Activated CD4-positive, alpha-beta memory T cell treated with anti-CD3 and anti-CD28 coated beads for 36 hours (primary cell): ENCODE measurements at places on chromosomes 13 and 19. TPM values are rescaled to one million over a fixed set of nuclear protein-coding genes. Genes with fewer than 3 reads are reported as not detected.

The CTXN1 gene
- 0.29 TPM for total RNA-seq

The PRODH2 gene
- total RNA-seq, result not detected

The PSG7 gene
- not detected for total RNA-seq

The CLEC17A gene
- 0.85 TPM for total RNA-seq

The ZNF625 gene
- 2.5 TPM for total RNA-seq

- DNase-seq, result no peak
- H3K4me1 ChIP-seq, result no peaks in the 10 kb centered on the region
- no peak overlapping the region for H3K27ac ChIP-seq
- H3K36me3 ChIP-seq, result no peaks in the 10 kb centered on the region
- H3K27me3 ChIP-seq, result no peaks in the 10 kb centered on the region
Observed at GRCh38 chr13:84400706-84401105, 518.4 kb upstream of the SLITRK1 start.

- H3K4me1 ChIP-seq, result peaks cover 29% of the 10 kb centered on the region
- peak; percentile 61 for DNase-seq
- H3K4me3 ChIP-seq, result peak overlapping the region; percentile 84
- H3K36me3 ChIP-seq, result peaks cover 6% of the 10 kb centered on the region
Observed at GRCh38 chr19:1651568-1652291, 685 bp downstream of the TCF3 start.

GRCh38 chr19:8161135-8161646 is 11.8 kb upstream of the FBN3 start:
- H3K27me3 ChIP-seq, result peaks cover 6% of the 10 kb centered on the region
- H3K4me1 ChIP-seq, result peaks cover 4% of the 10 kb centered on the region
- DNase-seq, result peak; percentile 57
- no peaks in the 10 kb centered on the region for H3K36me3 ChIP-seq
- H3K27ac ChIP-seq, result no peak overlapping the region

DNA sequence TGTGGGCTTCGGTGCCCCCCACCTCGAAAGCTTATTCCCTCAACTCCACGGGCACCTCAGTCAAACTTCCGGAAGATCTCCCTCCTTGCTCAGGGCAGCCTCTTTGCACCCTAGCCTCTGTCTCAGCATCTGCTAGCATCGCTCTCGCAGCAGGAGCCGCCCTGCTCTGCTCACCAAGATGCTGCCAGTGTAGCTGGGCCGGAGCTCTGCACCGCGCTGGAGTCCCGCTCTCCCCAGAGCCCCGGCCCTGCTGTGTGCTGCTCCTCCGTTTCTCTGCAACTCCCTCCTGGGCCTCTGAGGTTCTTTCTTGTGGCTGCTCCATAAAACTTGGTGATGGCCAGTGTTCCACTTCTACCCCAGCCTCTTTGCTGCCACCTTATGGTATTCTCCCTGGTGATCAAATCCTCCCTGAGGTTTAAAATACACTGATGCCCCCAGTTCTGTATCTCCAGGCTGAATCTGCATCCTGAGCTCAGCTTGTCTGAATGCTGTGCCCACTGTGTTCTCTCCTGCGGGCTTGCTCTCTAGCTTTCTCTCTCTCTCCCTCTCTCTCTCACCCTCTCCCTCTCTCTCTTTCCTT is 198.0 kb downstream of the UQCRFS1 start:
- H3K27me3 ChIP-seq, result peaks cover 2% of the 10 kb centered on the region
- H3K4me3 ChIP-seq, result no peak overlapping the region
- no peak overlapping the region for H3K27ac ChIP-seq
- H3K36me3 ChIP-seq, result no peaks in the 10 kb centered on the region

- no peak overlapping the region for H3K27ac ChIP-seq
- H3K36me3 ChIP-seq, result peaks cover 47% of the 10 kb centered on the region
- DNase-seq, result peak; percentile 46
Observed at GRCh38 chr19:38596057-38596981, 21.4 kb downstream of the MAP4K1 start.

- no peak overlapping the region for H3K4me3 ChIP-seq
- no peaks in the 10 kb centered on the region for H3K36me3 ChIP-seq
- peaks cover 18% of the 10 kb centered on the region for H3K27me3 ChIP-seq
- no peak overlapping the region for H3K27ac ChIP-seq
- peaks cover 24% of the 10 kb centered on the region for H3K4me1 ChIP-seq
Observed at GRCh38 chr19:6608940-6609339, 18.0 kb upstream of the CD70 start.

GRCh38 chr19:11699931-11700794 is 38.6 kb downstream of the ZNF823 start:
- H3K27me3 ChIP-seq, result peaks cover 9% of the 10 kb centered on the region
- no peak overlapping the region for H3K27ac ChIP-seq
- no peak for DNase-seq
- peaks cover 2% of the 10 kb centered on the region for H3K4me1 ChIP-seq

DNA sequence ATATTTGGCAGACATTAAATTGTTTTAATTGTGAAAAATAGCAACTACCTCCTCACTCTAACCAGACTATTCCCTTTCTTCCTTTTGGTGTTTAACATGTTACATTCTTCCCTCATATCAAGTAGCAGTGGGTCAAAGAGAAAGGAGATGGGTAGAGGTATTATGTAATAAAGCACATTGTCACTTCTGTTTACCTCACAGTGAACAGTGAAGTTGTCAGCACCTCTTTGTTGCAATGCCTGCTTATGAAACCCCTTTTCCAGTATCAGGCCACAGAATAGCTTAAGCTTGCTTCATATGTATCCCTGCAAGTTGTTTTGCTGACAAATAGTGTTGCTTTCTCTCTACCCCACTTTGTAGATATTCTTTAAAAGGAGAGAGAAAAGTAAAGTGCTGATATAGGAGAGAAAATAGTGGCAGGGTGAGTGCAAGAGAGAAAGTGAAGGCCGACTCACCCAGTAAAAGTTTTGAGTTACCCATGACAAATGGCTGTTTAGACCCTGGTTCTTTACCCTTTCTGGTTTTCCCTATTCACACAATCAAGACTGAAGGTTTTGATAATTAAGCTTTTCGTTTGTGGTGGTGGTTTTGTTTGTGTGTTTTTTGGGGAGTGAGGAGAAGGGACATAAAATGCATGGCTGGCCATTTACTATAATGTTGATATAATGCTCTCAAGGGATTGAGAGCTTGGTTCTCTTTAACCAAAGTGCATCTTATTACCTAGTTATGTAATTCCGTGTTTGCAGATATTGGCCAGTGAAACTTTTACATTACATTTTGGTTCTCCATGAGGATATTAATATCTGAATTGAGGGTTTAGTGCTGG is 3.7 kb downstream of the ITM2B start:
- no peak for DNase-seq
- no peak overlapping the region for H3K27ac ChIP-seq
- H3K27me3 ChIP-seq, result no peaks in the 10 kb centered on the region
- peaks cover 2% of the 10 kb centered on the region for H3K36me3 ChIP-seq

- H3K27ac ChIP-seq, result peak overlapping the region; percentile 87
- peaks cover 37% of the 10 kb centered on the region for H3K4me1 ChIP-seq
- no peaks in the 10 kb centered on the region for H3K27me3 ChIP-seq
- H3K4me3 ChIP-seq, result no peak overlapping the region
- no peaks in the 10 kb centered on the region for H3K36me3 ChIP-seq
Observed at GRCh38 chr19:42424345-42424707, 2.9 kb downstream of the LIPE start.

DNA sequence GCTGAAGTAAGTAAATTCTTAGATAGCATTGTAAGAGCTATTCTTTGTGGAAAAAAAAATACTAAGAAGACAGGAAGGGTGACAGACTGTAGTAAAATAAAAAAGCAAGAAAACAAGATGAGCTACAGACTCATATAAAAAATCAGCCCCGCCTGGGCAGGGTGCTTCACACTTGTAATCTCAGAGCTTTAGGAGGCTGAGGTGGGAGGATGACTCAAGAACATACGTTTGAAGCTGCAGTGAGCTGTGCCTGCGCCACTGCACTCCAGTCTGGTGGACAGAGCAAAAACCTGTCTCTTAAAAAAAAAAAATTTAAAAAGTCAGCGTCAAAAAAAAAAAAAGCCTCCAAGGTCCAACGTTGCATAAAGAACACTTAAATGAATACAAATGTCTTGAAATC is 102.1 kb downstream of the VWA8 start:
- peaks cover 24% of the 10 kb centered on the region for H3K36me3 ChIP-seq
- no peak overlapping the region for H3K4me3 ChIP-seq
- no peak overlapping the region for H3K27ac ChIP-seq
- H3K4me1 ChIP-seq, result no peaks in the 10 kb centered on the region
- no peak for DNase-seq

DNA sequence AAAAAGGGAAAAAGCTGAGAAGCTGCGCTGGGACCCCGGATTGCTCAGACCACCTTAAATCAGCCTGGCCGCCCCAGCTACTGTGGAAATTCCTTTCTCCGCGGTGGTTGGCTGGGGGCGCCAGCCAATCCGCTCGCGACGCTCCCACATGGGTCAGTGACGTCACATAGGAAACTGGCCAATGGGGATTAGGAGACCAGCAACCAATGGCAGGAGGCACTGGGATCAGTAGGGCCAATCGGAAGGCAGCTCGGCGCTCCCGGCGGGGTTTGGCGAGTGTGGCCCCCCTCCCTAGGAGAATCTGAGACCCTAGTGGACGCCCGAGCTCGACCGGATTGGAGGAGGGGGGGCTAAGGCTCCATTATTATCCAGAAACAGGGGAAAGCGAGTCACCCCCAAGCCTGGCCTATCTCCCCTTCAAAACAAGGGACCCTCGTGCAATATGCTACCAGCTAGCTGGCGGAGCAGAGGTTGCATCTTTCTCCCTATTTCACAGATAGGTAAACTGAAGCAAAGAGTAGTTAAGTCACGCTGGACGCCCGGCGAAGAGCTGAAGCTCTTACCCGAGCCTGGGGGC is 6.5 kb upstream of the TLE2 start:
- H3K36me3 ChIP-seq, result no peaks in the 10 kb centered on the region
- H3K27ac ChIP-seq, result peak overlapping the region; percentile 92
- peak overlapping the region; percentile 86 for H3K4me3 ChIP-seq
- peak; percentile 97 for DNase-seq

- no peak for DNase-seq
- H3K36me3 ChIP-seq, result peaks cover 17% of the 10 kb centered on the region
- no peak overlapping the region for H3K27ac ChIP-seq
- no peak overlapping the region for H3K4me3 ChIP-seq
- H3K4me1 ChIP-seq, result peaks cover 67% of the 10 kb centered on the region
Observed at GRCh38 chr19:38661996-38662395, 14.5 kb downstream of the ACTN4 start.

DNA sequence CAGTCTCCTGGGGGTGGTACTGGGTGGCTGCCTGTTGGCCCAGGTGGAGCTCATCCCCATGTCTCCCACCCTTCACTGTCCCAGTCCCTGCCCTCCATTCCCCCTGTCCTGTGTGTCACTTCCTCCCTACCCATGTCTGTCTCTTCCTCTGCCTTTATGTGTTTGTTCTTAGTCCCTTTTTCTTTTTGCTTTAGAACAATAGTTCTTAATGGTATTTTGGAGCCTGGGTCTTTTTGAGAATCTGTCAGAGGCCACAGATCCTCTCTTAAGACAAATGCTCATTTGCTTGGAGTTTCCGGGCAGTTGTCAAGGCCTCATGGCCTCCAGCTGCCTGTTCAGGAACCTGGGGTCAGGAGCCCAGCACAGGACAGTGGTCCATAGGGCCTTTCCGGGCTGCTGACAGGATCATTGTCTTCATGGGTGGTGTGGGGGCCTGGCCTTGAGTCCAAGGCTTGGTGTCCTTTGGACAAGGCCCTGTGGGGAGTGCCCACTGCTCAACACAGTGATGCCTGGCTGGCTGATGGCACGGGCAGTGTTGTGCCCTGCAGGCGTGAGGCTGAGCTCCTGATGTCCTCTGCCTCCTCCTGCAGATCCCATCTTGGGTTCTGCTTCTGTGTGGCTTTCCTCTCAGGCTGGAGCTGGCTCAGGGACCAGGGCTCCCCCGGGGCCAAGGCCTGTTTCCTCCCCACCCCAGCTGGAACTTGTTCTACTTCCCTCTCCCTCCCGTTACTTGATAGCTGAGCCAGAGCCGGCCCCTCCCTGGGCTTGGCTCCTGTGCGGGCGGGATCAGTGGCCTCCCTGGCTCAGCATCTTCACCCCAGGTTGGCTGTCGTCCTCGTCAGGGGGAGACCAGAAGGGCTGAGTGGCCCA is 3.5 kb downstream of the EGLN2 start:
- peak overlapping the region; percentile 76 for H3K4me3 ChIP-seq
- peaks cover 86% of the 10 kb centered on the region for H3K4me1 ChIP-seq
- DNase-seq, result no peak
- H3K27ac ChIP-seq, result peak overlapping the region; percentile 89

DNA sequence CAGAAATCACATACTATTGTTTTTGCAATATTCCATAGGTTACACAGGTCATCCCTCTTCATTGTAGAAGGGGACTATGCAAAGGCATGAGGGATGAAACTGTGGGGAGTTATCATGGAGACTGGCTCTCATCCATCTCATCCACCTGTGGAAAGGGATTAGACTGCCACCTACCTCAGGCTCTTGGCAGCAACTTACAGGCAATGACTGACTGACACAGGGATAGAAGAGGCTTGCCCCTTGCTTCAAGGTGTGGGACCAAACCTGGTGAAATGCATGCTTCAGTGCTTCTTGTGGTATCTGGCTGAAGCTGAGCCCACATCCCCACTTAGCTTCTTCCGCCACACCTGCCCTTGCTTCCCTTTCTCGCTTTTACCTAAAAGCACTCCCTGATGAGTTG is 341.3 kb downstream of the GPC5 start:
- DNase-seq, result no peak
- no peaks in the 10 kb centered on the region for H3K4me1 ChIP-seq
- H3K36me3 ChIP-seq, result no peaks in the 10 kb centered on the region
- H3K4me3 ChIP-seq, result no peak overlapping the region
- no peaks in the 10 kb centered on the region for H3K27me3 ChIP-seq

GRCh38 chr13:40488869-40489391 is 177.5 kb downstream of the FOXO1 start:
- H3K27me3 ChIP-seq, result no peaks in the 10 kb centered on the region
- no peaks in the 10 kb centered on the region for H3K36me3 ChIP-seq
- peak overlapping the region; percentile 34 for H3K4me3 ChIP-seq
- peak overlapping the region; percentile 25 for H3K27ac ChIP-seq
- H3K4me1 ChIP-seq, result peaks cover 66% of the 10 kb centered on the region

GRCh38 chr13:110244071-110244830 is 62.7 kb downstream of the COL4A1 start:
- no peaks in the 10 kb centered on the region for H3K4me1 ChIP-seq
- peaks cover 9% of the 10 kb centered on the region for H3K27me3 ChIP-seq
- no peak for DNase-seq
- H3K27ac ChIP-seq, result no peak overlapping the region
- H3K36me3 ChIP-seq, result no peaks in the 10 kb centered on the region
- H3K4me3 ChIP-seq, result no peak overlapping the region

DNA sequence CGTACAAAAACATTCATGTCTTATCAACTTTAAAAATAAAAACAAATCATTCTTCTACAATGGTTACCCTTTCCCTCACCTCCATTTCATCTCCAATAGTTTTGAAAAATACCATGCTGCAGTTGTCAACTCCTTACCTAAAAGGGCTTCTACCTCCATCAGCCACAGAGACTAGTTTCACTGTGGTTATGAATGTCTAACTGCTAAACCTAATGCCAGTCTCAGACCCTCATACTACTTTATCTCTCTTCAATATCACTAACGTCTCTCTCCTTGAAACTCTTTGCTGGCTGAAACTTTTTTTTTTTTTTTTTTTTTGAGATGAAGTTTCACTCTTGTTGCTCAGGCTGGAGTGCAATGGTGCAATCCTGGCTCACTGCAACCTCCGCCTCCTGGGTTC is 27.1 kb downstream of the LNX2 start:
- no peaks in the 10 kb centered on the region for H3K27me3 ChIP-seq
- no peak overlapping the region for H3K27ac ChIP-seq
- no peaks in the 10 kb centered on the region for H3K4me1 ChIP-seq
- no peaks in the 10 kb centered on the region for H3K36me3 ChIP-seq
- no peak for DNase-seq

GRCh38 chr13:45167611-45168554 is 33.0 kb downstream of the KCTD4 start:
- H3K27ac ChIP-seq, result no peak overlapping the region
- no peak overlapping the region for H3K4me3 ChIP-seq
- peaks cover 16% of the 10 kb centered on the region for H3K36me3 ChIP-seq
- H3K27me3 ChIP-seq, result no peaks in the 10 kb centered on the region
- H3K4me1 ChIP-seq, result peaks cover 9% of the 10 kb centered on the region
